Activated T-helper 1 cell treated with anti-CD3 and anti-CD28 coated beads, Interleukin-2, amount 50 U/mL, for 16 hours (primary cell): ENCODE measurements at places on chromosomes 7 and 10.

DNA sequence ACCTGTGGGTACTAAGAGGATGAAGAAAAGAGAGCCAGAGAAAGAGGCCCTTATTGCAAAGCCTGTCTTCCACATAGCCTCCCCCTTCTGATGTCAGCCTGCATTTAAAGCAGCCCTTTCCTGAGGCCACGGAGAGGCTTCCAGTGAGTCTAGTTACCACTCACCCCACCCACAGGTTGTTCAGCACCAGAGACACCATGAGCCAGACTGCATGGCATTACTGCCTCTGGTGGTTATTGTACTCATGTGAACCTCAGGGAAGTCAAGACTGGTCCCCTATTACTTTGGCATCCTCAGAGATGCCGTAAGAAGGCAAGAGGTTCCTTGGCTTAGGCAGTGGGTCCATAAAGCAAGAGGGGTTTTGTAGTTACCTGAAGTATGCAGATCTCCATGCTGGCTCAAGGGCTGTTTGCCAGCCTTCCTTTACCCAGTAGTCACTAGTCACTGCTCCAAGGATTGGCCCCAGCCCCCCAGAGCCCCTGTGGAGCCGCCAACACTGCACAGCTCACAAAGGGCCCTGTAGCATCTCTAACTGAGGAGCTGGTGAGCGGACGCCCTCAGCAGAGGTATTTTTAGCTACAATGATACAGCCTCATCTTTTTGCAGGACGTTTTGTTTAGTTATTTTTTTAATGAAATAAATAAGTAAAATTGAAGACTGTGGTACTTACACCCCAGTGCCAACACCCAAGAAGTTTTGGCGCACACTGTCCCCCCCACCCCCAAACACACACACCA lies 20.7 kb downstream of the LRRC4 start:
- DNase-seq: no peak

GRCh38 chr10:15172306-15172840 lies 3.9 kb upstream of the NMT2 start:
- DNase-seq: no peak

GRCh38 chr10:11301571-11302111 lies 284.0 kb downstream of the CELF2 start:
- no peak for DNase-seq

DNA sequence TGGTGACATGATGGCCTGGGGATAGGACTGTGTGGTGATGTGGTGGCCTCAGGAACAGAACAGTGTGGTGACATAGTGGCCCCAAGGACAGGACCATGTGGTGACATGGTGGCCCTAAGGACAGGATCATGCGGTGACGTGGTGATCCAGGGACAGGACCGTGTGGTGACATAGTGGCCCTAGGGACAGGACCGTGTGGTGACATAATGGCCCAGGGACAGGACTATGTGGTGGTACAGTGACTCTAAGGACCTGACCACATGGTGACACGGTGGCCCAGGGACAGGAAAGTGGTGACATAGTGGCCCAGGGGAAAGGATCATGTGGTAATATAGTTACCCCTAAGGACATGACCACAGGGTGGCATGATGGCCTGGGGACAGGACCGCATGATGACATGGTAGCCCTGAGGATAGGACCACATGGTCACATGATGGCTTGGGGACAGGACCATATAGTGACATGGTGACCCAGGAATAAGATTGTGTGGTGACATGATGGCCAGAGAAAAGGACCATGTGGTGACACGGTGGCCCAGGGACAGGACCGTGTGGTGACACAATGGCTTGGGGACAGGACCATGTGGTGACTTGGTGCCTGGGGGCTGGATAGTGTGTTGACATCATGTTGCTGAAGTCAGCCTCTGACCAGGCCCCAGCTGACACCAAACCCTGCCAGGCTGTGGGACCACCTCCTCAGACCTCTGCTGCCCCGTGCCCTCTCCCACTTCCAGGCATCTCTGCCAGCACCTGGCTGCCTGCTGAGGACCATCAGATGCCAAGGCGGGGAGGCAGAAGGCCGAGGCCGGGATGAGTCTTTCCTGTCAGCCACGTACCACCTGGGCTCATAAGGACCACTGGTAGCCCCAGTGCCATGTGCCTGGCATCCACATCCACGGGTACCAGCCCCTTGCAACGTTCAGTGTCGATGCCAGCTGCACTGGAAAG lies 99.5 kb downstream of the ADAM12 start:
- no peak for DNase-seq

GRCh38 chr10:48240196-48240595 lies 34.3 kb downstream of the FRMPD2 start:
- DNase-seq: no peak
